ENCODE measurements at places on chromosomes 11 and 22.

DNA sequence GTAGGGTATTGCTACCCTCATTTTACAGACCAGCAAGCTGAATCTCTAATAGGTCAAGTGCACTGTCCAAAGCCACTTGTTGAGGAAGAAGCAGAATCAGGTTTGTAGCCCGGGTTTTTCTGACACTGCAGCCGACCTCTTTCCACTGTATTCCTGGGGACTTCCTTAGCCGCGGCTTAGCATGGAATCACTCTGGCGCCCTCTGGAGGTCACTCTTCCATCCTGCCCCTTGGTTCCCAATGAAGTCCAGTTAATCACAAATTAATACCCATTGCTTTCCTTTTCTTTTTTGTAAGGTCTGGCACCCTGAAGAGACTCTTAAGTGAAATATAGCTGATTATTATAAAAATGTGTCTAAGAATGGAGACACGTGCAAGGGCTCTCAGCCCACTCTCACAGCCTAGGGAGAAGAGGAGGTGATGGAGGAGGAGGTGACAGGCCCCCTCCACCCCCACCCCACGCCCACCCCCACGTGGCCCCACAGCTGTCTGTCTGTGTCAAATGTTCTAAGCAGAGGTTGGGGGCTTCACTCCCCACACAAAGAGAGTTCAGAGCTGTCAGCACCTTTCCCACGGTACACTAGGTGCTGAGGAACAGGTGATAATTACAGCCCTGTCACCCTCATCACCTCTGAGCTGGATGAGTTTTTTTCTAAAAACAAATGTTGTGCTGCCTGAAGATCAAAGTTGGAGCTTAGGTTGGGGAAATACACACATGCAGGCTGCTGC lies 57.7 kb upstream of the DRD2 start:
- peak; percentile 19 for DNase-seq

DNA sequence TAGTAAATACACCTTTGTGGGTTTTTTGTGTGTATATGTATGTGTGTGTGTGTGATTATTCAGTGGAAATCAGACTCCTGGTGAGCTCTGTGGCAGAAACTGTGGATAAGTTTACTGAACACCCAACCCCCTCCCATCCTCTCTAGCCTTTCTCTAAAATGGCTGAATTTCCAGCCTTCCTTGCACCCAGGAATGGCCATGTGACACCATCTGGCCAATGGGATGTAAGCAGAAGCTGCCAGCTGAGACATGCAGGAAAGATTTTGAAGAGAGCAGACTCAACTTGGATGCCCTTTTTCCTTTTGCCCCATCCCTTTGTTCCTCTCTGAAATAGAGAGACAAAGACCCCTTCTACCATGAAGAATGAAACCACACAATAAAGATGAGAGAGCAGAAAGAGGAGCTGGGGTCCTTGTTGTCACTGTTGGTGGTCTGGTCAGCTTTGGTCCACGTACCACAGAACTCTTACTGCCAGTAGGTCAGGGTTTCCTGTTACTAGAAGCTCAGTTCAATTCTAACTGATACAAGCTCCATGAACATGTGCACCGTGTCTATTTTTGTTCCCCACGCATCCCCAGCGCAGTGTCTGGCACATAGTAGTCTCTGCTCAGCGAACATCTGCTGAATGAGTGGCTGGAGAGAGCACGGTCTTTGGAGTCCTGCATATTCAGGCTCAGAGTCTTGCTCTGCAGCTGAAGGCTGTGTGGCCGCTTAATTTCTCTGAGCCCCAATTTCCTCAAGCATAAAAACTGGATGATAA lies 57.5 kb downstream of the SEZ6L start:
- no peak for DNase-seq

DNA sequence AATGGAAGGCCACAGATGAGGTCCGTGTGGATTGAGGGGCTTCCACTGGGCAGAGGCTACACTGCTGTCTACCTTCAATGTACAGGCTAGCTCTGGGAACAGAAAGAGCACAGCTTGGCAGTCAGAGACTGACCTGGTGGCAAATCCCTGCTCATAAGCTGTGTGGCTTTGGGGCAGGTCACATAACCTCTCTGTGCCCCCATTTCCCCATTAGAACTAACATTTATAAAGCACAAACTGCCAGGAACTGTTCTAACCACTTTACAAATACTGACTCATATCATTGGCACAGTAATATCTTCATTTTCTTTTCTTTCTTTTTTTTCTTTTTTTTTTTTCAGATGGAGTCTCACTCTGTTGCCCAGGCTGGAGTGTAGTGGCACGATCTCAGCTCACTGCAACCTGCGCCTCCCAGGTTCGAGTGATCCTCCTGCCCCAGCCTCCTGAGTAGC lies 3.1 kb downstream of the FOSL1 start:
- DNase-seq: no peak

DNA sequence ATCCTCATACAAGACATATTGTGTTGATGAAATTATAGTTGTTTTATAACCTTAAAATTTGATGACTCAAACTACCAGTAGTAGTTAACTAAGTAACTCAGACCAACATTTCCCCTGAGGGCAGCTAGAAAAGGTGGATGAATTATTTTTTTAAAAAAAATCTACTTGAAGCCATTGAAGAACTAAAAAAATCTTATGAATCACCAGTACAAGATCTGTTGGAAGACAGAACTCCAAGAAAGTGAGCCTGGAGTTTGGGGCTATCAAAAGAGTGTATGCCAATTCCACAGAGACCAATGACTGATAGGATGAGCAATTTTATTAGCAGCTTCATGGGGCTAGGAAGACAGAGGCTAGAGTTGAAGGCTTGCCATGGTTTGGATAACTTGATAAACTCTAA lies 72.4 kb downstream of the CYP2R1 start:
- DNase-seq: no peak

DNA sequence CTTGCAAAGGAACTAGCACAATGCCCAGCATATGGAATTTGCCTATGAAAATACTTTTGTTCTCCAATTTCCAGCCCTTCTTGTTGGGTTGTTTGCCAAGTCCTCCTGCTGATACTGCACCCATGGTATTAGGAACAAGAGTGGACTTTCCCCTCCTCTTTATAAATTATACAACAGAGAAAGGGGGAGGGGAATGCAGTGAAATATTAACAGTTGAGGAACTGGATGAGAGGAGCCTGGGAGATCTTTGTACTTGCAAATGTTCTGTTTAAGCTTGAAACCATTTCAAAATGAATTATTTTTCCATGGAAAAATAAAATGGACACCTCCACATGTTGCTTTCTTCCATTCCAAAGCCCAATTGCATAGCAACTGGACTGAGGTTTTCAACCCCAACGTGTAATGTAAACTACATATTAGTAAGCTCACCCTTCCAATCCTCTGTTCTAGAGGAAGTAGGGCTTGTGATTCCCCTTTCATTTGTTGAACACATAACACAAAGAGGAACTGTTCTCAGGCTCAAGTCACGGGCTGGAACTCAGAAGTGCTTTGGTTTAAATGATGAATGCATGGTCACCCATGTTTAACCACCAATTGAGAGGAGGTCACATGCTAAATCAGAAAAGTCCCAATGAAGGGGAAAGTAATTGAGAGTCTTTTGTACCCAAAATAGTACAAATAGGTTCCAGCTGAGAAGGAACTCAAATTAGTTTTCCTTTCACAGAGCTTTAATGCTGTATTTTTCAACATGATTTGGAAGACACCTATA lies 66.2 kb upstream of the ZC3H12C start:
- DNase-seq: no peak

GRCh38 chr11:5004424-5005274 lies 10.0 kb downstream of the OR51L1 start:
- DNase-seq: no peak

GRCh38 chr11:18322818-18323570 lies 627 bp downstream of the GTF2H1 start:
- DNase-seq: no peak

DNA sequence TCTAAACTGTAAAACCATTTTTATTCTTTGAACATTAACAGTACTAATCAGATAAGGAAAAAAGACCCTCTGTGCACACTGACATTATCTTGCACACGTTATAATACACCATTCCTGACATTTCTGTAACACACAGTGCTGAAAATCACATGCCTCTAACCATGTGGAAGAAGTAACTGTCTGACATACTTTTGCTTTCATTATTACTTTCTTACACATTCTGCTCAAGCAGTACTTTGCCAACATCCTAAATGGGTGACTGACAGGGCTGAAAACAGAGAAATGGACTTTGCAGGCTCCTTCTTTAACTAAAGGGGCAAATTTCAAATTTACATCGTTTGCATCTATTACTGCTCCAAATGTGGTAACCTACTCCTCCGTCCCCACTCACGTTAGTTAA lies 22.8 kb upstream of the TP53AIP1 start:
- no peak for DNase-seq

DNA sequence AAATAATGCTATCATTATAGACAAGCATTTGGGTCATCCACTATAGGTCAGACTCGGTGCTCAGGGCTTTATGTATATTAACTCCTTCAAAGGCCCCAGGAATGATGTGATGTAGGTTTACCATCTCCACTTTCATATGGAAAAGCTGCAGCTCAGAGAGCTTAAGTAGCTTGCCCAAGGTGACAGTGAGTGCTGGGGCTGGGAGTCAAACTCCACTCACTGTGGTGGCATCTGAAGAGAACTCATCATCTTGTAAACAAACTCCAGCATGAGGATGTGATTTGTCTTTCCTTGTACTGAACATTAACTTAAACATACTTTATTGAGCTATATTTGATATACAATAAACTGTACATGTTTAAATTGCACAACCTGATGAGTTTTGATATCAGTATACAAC lies 25.4 kb downstream of the TENM4 start:
- no peak for DNase-seq

- no peak for DNase-seq
Observed at GRCh38 chr11:117670924-117671323, 126.1 kb downstream of the DSCAML1 start.

DNA sequence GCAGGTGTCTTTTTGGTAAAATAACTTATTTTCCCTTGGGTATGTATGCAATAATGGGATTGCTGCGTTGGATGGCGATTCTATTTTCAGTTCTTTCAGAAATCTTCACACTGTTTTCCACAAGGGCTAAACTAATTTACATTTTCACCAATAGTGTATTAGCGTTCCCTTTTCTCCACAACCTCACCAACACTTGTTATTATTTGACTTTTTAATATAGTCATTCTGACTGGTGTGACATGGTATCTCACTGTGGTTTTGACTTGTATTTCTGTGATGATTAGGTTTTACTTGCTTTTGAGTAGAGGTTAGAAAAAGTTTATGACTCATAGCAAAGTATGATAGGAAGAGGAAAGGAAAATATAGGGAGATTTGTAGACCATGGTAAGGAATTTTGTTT lies 92.3 kb downstream of the DLG2 start:
- DNase-seq: no peak

GRCh38 chr22:16989915-16990314 lies 18.1 kb downstream of the GAB4 start:
- no peak for DNase-seq

- DNase-seq: no peak
Observed at GRCh38 chr11:129639300-129639699, 176.3 kb upstream of the TMEM45B start.

DNA sequence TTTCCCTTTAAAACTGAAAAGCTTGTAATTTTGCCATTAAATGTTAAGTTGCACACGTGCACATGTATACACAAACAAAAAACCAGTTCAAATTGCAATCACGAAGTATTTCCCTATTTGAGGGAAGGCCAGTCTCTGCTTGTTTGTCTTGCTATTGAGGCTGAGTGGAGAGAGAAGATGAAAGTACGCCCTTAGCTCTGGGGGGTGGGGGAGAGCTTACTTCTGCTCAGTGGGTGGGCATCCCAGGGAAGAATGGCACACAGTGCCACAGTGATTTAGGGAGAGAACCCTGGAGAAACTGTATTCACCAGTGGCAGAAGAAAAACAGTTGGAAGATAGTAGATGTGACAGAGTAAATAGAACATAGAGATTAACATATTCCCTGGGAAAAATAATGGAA lies 8.7 kb downstream of the YAP1 start:
- no peak for DNase-seq

DNA sequence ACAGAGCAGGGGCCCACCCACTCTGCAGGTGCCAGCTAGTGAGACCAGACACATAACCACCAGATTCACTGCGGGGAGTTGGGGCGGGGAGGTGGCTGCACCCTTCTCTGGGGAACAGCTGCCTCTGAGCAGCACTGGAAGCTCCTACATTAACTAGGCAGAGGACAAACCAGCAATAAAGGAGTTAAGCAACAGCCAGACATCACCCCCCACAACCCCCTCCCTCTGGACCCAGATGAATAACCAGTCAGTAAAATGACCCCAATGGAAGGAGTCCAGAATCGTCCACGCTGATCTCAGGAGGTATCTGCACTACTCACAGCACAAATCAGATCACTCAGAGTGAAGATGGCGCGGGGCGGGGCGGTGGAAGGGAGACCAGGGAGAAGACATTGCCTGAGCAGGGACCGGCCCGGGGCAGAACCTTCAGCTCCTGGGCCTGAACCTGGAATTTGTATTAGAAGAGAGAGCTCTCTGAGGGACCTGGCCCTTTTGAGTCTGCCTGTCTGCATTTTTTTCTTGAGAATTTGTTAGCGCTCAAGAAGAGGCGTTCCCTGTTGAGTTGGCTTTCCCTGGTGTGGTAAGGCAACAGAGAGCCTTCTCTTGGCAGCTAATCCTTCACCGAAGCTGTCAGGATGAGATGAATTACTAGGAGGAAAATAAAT lies 125.5 kb upstream of the NCAM1 start:
- no peak for DNase-seq

DNA sequence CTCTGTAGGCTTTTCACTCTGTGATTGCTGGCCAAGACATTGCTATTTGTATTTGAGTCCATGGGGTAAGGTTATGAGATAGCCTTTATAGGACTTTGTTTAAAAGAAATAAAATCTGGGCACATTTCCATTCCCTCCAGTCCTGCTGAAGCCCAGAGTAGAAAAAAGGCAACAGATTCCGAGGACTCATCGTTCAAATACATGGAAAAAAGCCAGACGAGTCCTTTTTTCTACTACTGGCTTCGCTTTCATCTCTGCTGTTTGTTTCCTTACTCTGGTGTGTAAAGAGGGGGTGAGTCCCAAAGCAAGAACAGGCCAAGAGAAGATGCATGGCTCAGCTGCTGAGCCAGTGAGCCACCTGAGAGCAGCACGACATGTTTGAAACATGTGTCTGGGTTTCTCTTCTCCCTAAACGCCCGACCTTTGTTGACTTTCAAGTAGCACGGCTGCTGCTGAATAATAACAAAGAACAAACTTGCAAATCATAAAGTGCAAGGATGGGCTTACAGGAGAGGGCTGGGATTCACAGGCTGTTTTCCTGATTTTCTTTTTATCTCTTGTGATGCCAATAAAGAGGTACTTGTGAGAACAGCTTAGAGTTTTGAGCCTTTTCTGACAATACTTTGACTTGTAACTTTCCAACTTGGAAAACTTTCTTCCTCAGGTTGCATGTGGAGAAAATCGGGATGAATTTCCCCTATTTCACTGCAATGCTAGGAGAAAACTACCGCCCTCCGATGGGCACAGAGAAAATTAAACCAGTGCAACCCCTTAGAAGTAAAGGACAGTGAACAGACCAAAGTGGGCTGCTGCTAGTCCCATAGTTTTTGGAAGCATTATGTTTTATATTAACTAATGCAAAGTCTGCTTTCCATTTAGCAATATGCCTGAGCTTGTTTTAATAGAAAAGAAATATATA lies 195.2 kb upstream of the RAG2 start:
- DNase-seq: no peak

GRCh38 chr11:69122326-69122629 lies 33.5 kb upstream of the SMIM38 start:
- DNase-seq: no peak

- DNase-seq: no peak
Observed at GRCh38 chr11:19880088-19880345, 167.4 kb downstream of the NAV2 start.
